ENCODE measurements at places on chromosomes 13 and 19.
A peak's percentile ranks its signal among the peaks of the same experiment; 100 is the strongest.

GRCh38 chr13:98069985-98070384 lies 72.9 kb upstream of the FARP1 start:
- no peak for DNase-seq

GRCh38 chr19:18167011-18167410 lies 6.6 kb upstream of the IFI30 start:
- no peak for DNase-seq

DNA sequence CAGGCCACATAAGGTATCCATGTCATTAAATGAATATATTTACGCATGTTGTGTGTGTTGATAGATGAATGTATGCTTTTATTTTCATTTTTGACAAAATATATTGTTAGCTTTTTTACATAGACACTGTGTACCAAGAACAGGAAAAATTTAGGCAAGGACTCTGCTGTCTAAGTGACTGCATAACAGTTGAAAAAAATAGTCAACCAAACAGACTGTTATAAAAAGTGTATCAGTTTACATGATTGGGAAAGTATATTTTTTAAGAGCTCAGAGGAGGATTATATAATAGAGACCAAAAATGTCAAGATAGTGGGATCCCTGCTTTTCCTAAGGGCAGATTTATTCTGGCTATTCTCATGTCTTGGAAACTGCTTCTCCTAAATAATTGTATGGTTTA lies 858.0 kb downstream of the SLITRK1 start:
- no peak for DNase-seq

GRCh38 chr13:24624801-24625231 lies 55.4 kb upstream of the ATP12A start:
- no peak for DNase-seq

DNA sequence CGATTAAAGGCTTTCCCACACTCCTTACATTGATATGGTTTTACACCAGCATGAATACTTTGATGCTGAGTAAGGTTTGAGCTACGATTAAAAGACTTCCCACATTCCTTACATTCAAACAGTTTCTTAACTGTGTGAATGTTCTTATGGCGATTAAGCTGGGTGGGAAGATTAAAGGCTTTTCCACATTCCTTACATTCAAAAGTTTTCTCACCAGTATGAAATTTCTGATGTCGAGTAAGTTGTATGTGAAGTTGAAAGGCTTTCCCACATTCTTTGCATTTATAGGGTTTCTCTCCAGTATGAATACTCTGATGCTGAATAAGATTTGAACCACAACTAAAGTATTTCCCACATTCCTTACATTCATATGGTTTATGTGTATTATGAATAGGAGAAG lies 20.0 kb downstream of the ZNF780B start:
- peak; percentile 26 for DNase-seq

- no peak for DNase-seq
Measured at GRCh38 chr19:1389033-1389940, 5.6 kb downstream of the NDUFS7 start.

GRCh38 chr13:99577934-99578917 lies 77.0 kb downstream of the TM9SF2 start:
- peak; percentile 29 for DNase-seq

DNA sequence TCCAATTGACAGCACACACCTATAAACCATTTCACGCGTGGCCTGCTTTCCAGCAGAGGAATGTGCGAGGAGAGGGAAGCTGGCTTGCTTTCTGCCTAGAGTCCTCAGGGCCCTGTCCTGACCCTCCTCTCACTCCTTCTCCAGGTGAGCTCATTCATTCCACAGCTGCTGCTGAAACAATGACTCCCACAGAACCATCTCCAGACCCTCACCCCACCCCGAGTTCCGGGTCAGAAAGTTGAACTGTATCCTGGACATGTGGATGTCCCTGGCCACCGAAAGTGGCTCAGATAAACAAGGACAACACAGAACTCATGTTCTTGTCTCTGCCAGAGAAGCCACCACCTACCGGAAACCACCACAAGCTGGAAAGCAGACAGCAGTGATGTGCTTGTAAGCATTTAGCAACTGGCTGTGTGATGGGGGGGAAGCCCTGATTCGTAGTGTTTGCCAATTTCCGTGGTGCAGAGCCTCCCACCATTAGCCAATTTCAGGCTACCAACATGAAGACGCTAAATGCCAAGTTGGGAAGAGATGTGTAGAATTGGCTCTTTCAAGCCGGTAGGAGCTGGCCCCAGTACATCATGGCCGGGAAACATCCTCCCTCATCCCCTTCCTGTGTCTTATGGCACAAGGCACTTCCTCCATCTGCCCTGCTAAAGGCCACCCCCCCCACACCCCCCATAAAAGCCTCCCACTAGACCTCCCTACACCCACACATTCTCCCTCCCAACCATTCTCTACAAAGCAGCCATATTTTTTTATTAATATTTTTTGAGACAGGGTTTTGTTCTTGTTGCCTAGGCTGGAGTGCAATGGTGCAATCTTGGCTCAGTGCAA lies 5.0 kb downstream of the SYCE2 start:
- DNase-seq: peak; percentile 59

DNA sequence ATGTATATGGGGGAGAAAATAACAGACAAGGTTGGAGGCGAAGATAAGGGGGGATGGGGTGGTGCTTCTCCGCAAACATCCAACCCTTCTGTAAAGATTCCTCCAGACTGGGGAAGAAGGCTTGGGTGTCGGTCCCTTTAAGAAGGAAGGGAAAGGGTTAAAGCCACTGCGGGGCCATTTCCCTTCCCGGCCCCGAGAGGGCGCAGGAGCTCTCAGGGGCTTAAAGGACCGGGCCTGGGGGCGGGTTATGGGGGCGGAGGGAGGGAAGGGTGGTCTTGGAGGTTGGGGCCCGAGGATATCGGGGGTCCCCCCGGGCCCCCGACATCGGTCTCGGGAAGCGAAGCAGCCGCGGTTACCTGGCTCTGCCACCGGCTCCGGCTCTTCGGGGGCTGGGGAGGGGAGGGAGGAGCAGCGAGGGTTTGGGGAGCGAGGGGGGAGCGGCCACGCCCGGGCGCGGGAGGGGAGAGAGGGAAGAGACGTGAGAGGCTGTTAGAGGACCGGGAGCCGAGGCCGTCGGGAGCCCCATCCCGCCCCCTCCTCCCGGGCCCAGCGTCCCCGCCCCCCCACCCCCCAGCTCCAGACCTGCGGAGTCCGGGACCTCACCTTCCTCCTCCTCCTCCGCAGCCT lies 2.8 kb downstream of the TNNT1 start:
- peak; percentile 82 for DNase-seq

DNA sequence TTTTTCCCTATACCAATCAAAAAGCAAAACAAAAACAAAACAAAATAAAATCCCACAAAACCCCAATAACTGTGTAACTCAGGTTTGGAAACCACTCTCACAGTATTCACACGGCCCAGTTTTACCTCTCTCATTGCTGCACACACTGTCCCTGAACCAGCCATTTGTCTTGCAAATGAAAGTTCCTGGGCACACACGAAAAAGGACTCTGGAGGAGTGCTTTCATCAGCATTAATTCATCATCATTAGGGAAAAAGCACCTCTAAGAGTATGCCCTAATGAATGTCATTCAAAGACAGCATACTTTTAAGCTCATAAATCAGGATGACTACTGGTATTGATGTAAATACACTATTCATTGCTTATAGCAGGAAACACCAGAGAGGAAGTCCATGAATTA lies 306.3 kb downstream of the DNAJC15 start:
- no peak for DNase-seq

DNA sequence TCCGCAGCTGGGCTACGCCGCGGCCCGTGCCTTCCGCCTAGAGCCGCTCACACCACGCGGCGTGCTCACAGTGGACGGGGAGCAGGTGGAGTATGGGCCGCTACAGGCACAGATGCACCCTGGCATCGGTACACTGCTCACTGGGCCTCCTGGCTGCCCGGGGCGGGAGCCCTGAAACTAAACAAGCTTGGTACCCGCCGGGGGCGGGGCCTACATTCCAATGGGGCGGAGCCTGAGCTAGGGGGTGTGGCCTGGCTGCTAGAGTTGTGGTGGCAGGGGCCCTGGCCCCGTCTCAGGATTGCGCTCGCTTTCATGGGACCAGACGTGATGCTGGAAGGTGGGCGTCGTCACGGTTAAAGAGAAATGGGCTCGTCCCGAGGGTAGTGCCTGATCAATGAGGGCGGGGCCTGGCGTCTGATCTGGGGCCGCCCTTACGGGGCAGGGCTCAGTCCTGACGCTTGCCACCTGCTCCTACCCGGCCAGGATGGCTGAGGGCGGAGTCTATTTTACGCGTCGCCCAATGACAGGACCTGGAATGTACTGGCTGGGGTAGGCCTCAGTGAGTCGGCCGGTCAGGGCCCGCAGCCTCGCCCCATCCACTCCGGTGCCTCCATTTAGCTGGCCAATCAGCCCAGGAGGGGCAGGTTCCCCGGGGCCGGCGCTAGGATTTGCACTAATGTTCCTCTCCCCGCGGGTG lies 7.4 kb downstream of the DBP start:
- DNase-seq: peak; percentile 97

- DNase-seq: peak; percentile 6
Measured at GRCh38 chr13:90868321-90868920, 479.1 kb upstream of the MIR17HG start.

GRCh38 chr19:27744926-27745768 lies 1467.8 kb downstream of the UQCRFS1 start:
- no peak for DNase-seq

- no peak for DNase-seq
Measured at GRCh38 chr19:30423481-30423880, 51.3 kb downstream of the ZNF536 start.

GRCh38 chr13:90675129-90675528 lies 672.4 kb upstream of the MIR17HG start:
- no peak for DNase-seq

Data from mesendoderm (in vitro differentiated cells).